ENCODE measurements at places on chromosomes 4 and X.

DNA sequence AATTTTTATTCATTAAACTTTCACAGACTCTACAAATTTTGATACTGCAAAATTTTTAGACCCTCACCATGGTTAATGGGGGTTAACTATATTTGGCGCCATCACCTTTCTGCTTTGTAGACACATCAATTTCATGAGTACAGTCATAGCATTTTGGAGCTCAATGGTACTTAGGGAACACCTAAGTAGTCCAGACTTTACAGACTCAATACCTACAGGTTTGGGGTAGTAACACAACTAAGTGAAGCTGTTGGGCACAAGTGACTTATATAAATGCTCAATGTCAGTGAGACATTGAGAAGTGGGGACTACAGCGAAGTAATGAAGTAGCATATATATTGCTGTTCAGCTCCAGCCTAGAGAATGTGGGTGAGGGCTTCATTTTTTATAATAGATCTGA lies 7.5 kb downstream of the GPRIN3 start:
- H3K27me3 ChIP-seq = no peaks in the 10 kb centered on the region
- peaks cover 1% of the 10 kb centered on the region for H3K36me3 ChIP-seq
- DNase-seq = no peak
- H3K4me1 ChIP-seq = peaks cover 87% of the 10 kb centered on the region

GRCh38 chrX:103183912-103184311 lies 31.0 kb upstream of the BEX4 start:
- no peaks in the 10 kb centered on the region for H3K4me1 ChIP-seq
- H3K4me3 ChIP-seq = no peak overlapping the region
- H3K27me3 ChIP-seq = peaks cover 42% of the 10 kb centered on the region
- DNase-seq = no peak
- no peaks in the 10 kb centered on the region for H3K36me3 ChIP-seq
- no peak overlapping the region for H3K27ac ChIP-seq

- H3K4me3 ChIP-seq = no peak overlapping the region
- peaks cover 19% of the 10 kb centered on the region for H3K36me3 ChIP-seq
- peaks cover 12% of the 10 kb centered on the region for H3K27me3 ChIP-seq
- no peak overlapping the region for H3K27ac ChIP-seq
- DNase-seq = no peak
- H3K4me1 ChIP-seq = no peaks in the 10 kb centered on the region
These were observed 82.5 kb downstream of the ARHGEF9 start for GRCh38 chrX:63702556-63702955.

- H3K27me3 ChIP-seq = no peaks in the 10 kb centered on the region
- no peaks in the 10 kb centered on the region for H3K4me1 ChIP-seq
- no peak overlapping the region for H3K27ac ChIP-seq
- H3K4me3 ChIP-seq = no peak overlapping the region
- H3K36me3 ChIP-seq = no peaks in the 10 kb centered on the region
These were observed 218.4 kb upstream of the BMP3 start for GRCh38 chr4:80812145-80812544.

DNA sequence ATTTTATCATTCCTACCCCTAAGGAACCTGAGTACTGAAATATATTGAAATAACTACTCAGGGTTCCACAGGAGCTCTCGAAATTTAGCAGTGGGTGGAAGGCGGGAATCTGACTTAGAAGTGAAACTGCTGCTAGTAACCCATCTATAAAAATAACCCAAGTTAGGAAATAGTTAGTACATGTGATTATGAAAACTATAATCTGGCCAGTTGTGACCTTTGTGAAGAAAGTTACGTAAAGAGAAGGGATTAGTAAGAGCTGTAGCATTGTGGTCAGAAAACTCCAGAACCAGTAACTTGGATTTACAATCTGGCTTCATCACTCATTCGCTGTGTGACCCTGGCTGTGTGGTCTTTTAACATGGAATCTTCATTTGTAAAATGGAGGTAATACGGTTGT lies 175.5 kb downstream of the RAPGEF2 start:
- H3K4me3 ChIP-seq = no peak overlapping the region
- no peak for DNase-seq
- H3K27ac ChIP-seq = no peak overlapping the region
- H3K27me3 ChIP-seq = no peaks in the 10 kb centered on the region
- peaks cover 1% of the 10 kb centered on the region for H3K36me3 ChIP-seq

DNA sequence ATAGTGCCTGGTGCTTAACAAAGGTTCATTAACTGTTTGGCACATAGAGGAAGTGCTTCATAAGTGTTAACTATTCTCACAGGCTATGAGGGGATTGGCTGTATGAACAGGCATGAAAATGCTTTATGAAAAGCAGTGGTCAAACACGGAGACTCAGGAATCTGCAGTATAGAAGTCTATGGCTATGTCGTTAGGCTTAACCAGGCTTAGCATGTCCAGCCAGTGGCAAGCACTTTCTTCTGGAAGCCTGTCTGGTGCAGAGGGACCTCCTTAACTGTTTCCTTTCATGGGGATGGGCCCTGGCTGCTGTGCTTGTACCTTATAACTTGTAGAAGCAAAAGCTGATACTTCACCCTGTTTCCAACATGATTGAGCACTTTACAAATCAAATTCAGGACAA lies 78.4 kb downstream of the PPEF2 start:
- H3K4me3 ChIP-seq = no peak overlapping the region
- DNase-seq = no peak
- H3K27me3 ChIP-seq = no peaks in the 10 kb centered on the region
- H3K4me1 ChIP-seq = no peaks in the 10 kb centered on the region
- no peaks in the 10 kb centered on the region for H3K36me3 ChIP-seq

DNA sequence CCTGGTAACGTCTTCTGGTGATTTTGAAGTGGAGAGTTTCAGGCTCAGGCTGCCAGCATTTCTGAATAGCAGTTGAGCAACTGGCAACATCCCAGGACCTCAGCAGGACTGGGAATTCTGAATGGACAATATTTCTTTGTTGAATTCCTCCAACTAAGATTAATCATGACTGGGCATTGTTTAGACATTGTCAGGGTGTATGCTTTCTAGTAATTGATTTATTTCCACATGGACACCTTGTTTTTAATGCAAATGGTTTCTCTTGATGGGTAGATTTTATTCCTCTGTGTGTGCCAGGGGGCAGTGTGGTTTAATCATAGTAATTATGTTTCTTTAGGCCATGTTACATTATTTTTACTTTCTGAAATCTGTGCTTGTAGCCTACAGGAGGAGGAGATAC lies 1004.7 kb upstream of the LCORL start:
- no peaks in the 10 kb centered on the region for H3K4me1 ChIP-seq
- H3K27ac ChIP-seq = no peak overlapping the region
- no peak overlapping the region for H3K4me3 ChIP-seq

DNA sequence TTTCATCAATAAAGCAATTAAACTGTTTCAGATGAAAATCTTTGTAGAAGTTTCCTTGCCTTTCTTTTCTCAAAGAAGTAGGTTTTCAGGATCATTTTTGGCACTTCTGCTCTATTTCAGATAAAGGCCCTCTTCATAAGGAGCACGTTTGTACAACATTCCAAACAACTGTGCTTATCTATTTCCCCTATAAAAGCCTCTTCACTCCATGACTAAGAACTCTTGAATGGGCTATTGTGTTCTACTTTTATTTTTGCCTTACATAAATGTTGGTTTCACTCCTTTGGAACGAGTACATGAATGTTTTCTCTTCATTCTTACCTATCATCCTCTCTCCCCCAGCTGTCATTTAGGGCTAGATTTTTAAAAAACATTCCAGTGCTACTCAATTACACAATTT lies 288.0 kb upstream of the PPP1R2C start:
- H3K36me3 ChIP-seq = no peaks in the 10 kb centered on the region
- no peak overlapping the region for H3K4me3 ChIP-seq
- H3K27me3 ChIP-seq = no peaks in the 10 kb centered on the region
- no peaks in the 10 kb centered on the region for H3K4me1 ChIP-seq

DNA sequence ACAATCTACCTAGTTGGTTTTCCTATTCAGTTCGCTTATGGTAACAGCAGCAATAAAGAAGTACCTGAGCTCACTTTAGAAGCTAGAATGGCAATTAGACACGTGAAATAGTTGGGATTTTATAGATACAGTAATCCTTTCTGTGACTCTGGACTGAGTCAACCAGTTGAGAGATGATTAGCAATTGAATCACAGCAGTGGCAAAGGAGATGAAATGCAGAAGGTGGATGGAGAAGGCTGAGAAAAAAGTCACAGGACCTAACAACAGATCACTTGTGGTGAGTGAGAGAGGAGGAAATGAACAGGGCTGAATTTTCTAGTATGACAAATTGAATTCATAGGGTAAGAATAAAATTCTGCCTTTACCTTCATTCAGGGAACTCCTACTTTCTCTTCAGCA lies 197.1 kb upstream of the MAGEB18 start:
- no peak overlapping the region for H3K4me3 ChIP-seq
- H3K27ac ChIP-seq = no peak overlapping the region
- no peaks in the 10 kb centered on the region for H3K4me1 ChIP-seq
- DNase-seq = no peak
- no peaks in the 10 kb centered on the region for H3K27me3 ChIP-seq

GRCh38 chr4:88754796-88755195 lies 57.2 kb upstream of the NAP1L5 start:
- H3K27me3 ChIP-seq = no peaks in the 10 kb centered on the region
- no peak for DNase-seq
- no peaks in the 10 kb centered on the region for H3K36me3 ChIP-seq
- no peak overlapping the region for H3K4me3 ChIP-seq
- no peaks in the 10 kb centered on the region for H3K4me1 ChIP-seq
- no peak overlapping the region for H3K27ac ChIP-seq

GRCh38 chr4:110108960-110109359 lies 89.5 kb downstream of the ELOVL6 start:
- no peak overlapping the region for H3K27ac ChIP-seq
- no peak overlapping the region for H3K4me3 ChIP-seq
- no peak for DNase-seq
- no peaks in the 10 kb centered on the region for H3K27me3 ChIP-seq
- H3K4me1 ChIP-seq = peaks cover 8% of the 10 kb centered on the region
- no peaks in the 10 kb centered on the region for H3K36me3 ChIP-seq

GRCh38 chr4:102449751-102450352 lies 51.3 kb upstream of the NFKB1 start:
- no peak overlapping the region for H3K4me3 ChIP-seq
- no peaks in the 10 kb centered on the region for H3K27me3 ChIP-seq
- peak; percentile 56 for DNase-seq
- H3K36me3 ChIP-seq = no peaks in the 10 kb centered on the region
- no peak overlapping the region for H3K27ac ChIP-seq

DNA sequence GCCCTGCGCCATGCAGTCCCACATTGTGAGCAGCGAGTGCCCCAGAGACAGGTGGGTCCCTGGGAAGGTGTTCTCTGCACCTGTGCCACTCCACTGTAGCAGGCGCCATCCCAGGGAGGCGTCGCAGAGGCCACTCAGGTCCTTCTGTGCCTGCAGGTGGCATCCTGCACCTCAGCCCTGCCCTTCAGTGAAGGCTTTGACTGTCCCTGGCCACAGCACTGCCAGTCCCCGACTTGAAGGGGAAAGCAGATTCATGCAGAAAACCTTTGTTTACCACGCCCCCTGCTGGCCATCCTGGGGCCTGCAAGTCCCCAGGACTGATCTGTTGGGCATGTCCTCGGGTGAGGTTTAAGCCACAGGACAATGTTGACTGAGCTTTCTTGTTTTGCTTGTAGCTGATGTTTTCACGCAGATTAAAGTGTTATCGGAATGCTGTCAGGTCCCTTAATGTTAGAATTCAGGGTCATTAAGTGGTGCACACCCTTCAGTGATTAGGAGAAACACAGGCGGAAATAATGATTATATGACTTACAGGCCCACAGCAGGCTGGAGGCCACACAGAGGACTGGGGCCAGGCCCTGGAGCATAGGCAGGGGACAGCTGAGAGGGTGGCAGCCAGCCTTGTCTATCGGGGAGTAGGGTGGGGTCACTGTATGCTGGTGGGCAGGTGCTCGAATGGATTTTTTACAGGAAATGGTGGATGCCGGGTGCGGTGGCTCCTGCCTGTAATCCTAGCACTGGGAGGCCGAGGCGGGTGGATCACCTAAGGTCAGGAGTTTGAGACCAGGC lies 5.0 kb downstream of the TACC3 start:
- H3K27ac ChIP-seq = peak overlapping the region; percentile 90
- H3K27me3 ChIP-seq = no peaks in the 10 kb centered on the region
- peak; percentile 91 for DNase-seq

GRCh38 chr4:8534129-8534528 lies 46.1 kb upstream of the GPR78 start:
- H3K27me3 ChIP-seq = peaks cover 6% of the 10 kb centered on the region
- no peak for DNase-seq
- H3K4me1 ChIP-seq = no peaks in the 10 kb centered on the region
- no peak overlapping the region for H3K27ac ChIP-seq

- H3K27me3 ChIP-seq = no peaks in the 10 kb centered on the region
- H3K36me3 ChIP-seq = no peaks in the 10 kb centered on the region
- DNase-seq = no peak
- H3K4me1 ChIP-seq = no peaks in the 10 kb centered on the region
- no peak overlapping the region for H3K27ac ChIP-seq
These were observed 395.0 kb upstream of the FAT1 start for GRCh38 chr4:187118602-187119120.

DNA sequence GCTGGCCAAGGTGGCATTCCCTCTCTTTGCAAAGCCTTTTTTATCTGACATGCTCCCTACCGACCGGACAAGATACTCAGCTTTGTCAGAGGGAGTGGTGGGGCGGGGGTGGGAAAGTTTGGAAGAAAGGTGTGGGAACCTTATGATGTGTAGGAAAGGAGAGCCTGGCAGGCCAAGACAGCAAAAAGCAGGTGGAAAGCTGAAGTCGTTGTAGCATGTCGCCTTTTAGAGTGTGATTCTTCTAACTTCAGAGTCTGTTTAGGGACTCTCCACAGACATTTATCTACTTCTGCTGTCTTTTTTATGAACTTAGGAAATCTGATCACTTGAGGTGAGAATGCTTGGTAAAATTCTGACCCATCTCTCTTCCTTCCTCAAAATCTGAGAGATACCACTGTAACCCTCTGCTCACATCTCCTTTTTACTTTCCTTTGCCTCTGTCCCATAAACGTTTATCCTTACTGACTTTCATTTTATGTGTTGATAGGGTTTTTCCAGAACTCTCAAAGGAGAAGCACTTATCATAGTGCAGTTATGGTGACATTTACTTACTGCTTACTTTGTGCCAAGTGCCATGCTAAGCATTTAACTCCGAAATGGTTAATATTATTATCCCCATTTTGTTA lies 8.2 kb upstream of the RUFY3 start:
- peaks cover 49% of the 10 kb centered on the region for H3K4me1 ChIP-seq
- no peak for DNase-seq
- no peaks in the 10 kb centered on the region for H3K36me3 ChIP-seq
- peak overlapping the region; percentile 16 for H3K4me3 ChIP-seq

- H3K4me1 ChIP-seq = no peaks in the 10 kb centered on the region
- no peaks in the 10 kb centered on the region for H3K27me3 ChIP-seq
- H3K36me3 ChIP-seq = no peaks in the 10 kb centered on the region
- DNase-seq = no peak
These were observed 34.9 kb upstream of the IL1RAPL1 start for GRCh38 chrX:28552322-28552721.

Measured in activated T-cell treated with anti-CD3 and anti-CD28 coated beads, Interleukin-2, amount 50 U/mL, for 72 hours (primary cell).